ENCODE measurements at places on chromosomes 3 and 15.

DNA sequence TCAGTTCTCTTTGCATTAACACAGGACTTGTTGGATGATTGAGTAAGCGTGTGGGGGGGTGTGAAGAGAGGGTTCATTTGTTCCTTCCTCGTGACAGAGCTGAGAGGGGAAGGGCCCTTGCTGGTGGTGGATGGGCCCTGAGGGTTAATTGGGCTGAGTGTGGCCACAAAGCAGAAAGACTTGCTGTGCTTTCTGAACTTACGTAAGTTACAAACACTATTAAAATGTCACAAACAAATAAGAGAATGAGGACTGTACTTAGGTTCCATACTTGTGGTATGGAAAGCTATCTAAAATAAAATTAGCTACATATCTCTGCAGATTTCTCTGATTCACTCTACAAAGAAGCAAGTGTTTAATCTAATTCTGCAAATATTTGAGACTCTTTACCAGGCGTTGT, 231.3 kb downstream of the LPP start:
- no peak for DNase-seq

- no peak for DNase-seq
These were observed 130.0 kb downstream of the DMXL2 start for GRCh38 chr15:51492528-51492927.

DNA sequence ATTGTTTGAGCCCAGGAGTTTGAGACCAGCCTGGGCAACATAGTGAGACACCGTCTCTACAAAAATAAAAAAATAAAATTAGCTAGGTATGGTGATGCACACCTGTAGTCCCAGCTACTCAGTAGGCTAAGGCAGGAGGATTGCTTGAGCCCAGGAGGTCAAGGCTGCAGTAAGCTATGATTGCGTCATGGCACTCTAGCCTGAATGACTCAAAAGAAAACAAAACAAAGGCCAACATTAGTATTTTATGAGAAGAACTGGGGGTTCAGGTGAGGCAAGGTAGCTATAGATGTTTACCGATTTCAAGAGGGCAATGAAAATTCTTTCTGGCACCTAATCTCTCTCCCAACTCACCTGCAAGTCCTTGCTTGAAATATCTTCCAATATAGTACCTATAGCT, 77.2 kb downstream of the GREM1 start:
- DNase-seq = no peak

DNA sequence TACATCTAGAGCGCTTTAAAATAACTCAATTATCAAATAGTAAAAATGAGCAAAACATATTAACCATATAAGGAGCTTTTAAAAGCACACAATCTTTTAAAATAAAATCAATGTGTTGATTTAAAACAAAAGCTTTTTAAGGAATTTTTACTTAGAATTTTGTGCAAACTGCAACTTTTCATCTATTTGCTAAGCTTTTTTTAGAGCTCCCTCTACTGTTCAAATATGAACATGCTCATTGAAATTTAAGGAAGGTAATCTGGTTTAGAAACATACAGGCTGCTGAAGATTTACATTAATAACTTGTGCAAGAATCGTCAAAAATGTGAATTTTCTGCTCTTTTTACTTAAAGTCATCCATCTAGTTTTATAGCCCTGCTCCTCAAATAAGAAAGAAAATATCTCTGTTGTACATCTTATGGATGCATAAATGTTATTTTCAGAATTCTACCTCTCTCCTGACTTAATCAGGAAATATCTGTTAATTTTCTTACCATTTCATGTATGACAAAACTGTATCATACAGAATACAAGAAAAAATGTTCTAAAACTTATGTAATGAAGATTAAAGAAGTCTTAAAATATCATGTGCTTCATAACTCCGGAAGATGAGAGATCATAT, 469.4 kb upstream of the ROBO2 start:
- DNase-seq = no peak

DNA sequence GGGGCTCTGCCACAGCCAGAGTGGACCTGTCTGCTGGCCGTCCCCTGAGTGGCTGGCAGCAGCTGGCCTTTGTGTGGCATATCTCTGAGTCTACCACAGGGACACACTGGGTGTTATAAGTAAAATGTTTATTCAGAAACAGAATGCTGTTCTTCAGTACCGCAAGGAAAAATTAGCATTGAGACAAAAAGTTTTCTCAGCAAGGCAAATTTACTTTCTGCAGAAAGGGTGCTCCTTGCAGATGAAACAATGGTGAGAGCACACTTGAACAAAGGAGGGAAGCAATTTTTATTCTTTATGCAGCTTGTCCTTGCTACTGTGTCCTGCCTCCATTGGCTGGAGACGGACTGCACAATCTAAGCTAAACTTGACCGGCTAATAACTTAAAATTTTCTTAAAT, 4.0 kb downstream of the TMEM89 start:
- DNase-seq = no peak

DNA sequence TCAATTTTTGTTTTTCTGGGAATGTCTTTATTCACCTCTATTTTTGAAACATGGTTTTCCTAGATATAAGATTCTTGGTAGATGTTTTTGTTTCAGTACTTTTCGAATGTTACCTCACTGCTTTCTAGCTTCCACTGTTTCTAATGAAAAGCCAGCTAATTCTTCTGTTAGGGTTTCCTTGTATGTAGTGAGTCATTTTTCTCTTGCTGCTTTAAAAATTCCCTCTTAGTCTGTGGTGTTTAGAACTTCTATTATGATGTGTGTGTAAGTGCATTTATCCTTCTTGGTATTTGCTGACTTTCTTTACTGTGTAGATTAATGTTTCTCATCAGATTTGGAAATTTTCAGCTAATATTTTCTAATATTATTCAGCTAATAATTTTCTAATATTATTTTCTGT, 151.1 kb upstream of the OSTN start:
- no peak for DNase-seq

DNA sequence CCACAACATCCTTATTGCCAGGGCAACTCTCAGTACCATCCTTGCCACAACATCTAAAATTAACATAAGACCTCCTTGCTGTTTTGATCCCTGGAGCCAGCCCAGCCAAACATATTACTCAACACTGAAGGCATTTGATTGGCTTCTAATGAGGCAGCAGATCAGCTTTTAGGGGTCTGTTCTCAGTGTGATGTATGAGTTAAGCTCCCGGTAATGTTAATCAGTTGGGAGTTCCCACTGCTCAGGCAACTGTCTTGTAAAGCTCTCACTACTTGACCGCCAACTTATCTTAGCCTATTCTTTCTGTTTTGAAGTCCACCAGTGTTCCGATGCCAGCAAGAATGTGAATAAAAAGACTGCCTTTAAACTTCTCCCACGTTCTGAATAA, 158.9 kb downstream of the FOXB1 start:
- no peak for DNase-seq

DNA sequence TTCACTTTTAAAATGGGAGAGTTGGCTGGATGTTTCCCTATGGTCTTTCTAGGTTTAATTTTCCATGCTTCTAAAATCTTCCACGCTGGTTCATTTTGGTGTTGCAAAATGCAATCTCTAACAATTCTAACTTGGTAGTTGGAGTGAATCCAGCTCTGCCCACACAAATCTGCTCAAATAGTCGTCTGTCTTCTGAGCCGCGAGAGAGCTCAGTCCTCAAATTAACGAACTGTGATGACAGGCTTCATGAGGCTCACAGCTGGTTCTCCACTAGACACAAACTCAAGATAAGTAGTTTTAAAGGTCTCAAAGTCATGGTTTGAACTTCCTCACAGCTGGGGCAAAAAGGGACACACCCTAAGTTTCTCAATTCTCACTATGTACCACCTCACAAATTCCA, 178.6 kb upstream of the LYSMD4 start:
- DNase-seq = no peak

- DNase-seq = peak; percentile 24
These were observed 38.9 kb downstream of the RYK start for GRCh38 chr3:134211797-134212196.

GRCh38 chr3:115680803-115681345, 57.6 kb downstream of the GAP43 start:
- no peak for DNase-seq

- no peak for DNase-seq
These were observed at the start of gene GCNT3 for GRCh38 chr15:59611276-59612260. TSS of gene GCNT3 (plus strand) at chr15:59611783. CDS start at chr15:59618239, 6,456 bp downstream.

DNA sequence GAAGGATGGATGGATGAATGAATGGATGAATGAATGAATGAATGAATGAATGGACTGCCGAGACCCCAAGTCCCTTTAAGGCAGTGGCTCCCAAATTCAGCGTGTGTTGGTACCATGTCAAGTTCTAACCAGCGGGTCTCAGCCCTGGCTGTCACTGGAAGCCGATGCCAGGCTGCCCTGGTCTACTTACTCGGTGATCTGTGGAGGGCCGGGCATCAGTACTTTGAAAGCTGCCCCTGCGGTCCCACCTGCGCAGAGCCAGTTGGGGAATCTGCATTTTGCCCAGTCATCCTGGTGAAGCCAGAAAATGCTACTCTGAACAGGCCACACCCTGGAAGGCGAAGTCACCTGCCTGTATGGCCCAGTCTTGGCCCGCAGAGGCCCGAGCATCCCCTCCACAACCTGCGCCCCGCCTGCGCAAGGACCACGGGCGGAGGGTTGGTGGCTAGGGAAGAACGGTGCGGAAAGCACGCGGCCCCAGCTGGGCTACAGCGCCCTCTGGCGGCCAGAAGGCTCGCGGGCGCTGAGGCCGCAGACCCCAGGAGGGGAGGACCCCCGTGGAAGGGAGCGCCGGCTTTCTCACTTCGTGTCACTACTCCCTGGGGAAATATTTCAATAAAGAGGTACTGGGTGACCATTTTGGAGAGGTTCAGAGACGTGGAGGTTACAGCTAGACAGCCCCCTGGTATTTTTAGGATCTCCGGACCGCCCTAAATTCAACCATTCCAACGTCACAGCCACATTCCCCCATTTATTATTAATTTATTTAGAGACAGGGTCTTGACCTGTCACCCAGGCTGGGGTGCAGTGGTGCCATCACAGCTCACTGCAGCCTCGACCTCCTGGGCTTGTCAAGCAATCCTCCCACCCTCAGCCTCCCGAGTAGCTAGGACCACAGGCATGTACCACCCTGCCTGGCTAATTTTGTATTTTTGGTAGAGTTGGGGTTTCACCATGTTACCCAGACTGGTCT, 34.9 kb downstream of the PRKCD start:
- no peak for DNase-seq

DNA sequence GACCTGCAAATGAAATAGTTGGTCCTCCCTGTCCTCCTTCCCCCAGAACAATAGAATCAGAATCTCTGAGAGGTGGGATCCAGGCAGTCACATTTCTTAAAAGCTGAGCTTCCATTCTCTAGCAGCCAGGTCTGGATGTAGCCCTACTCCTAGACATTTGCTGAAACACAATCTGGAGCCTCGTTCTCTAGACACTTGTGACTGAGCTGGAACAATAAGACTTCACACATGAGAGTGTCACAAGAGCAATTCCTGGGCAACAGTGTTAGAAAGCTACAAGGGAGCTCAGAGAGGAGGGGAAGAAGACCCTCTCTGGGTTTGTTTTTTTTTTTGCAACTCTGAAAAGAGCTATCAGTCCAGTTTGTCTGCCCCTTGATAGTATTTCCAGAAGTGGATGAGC, 14.5 kb downstream of the CORO2B start:
- DNase-seq = no peak

DNA sequence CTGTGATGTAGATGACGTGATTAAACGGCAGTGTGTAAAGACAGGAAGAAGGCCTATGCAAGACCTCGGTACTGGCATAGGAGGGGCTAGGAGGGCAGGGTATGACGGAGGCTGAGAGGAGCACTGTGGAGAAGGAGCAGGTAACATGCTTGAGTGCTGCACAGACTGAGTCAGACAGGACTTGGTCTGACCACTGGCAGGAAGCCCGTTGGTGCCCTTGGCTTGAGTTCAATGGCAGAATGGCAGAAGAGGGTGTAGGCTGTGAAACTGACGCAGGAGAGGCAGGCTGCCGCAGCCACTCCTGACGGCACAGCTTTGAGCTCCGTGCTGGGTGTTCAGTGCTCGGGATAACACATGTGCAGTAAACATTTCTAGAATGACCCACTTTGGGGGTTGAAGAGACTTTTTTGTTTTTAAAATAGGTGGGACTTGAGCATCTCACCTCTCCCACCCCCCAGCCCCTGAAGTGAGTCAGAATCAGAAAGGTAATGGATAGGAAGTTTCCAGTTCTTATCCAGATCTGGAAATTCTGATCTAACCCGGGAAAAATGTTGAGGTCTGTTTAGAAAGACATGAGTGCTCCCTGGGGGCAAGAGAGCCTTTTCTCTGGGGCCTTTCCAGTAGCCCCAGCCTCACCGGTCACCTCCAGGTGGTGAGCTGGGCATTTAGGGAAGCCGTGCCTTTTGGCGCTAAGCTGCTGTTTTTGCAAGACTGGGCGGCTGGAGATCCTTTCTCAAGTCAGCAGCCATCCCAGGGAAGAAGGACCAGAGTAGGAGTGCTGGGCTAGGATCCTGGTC, 126.4 kb downstream of the RPLP1 start:
- DNase-seq = no peak

- DNase-seq = no peak
These were observed 193.5 kb downstream of the FOXP1 start for GRCh38 chr3:71389911-71390573.

- DNase-seq = no peak
These were observed 463.2 kb upstream of the AGTR1 start for GRCh38 chr3:148234536-148234935.

- DNase-seq = no peak
These were observed 2.1 kb downstream of the LDHAL6B start for GRCh38 chr15:59208613-59209249.

- no peak for DNase-seq
These were observed 138.9 kb upstream of the RORA start for GRCh38 chr15:61367953-61368352.

- DNase-seq = no peak
These were observed 67.1 kb downstream of the TOP2B start for GRCh38 chr3:25597535-25598101.

DNA sequence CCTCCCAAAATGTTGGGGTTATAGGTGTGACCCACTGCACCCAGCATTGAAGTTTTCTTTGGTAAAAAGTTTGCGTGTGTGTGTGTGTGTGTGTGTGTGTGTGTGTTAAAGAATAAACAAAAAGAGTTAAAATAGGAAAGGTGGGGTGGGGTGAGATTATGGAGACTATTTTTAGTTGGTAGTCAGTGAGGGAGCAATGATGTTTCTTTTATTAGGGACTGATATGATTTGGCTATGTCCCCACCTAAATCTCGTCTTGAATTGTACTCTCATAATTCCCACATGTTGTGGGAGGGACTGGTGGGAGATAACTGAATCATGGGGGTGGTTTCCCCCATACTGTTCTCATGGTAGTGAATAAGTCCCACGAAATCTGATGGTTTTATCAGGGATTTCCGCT, 92.2 kb downstream of the CGNL1 start:
- DNase-seq = no peak

- DNase-seq = no peak
These were observed 110.6 kb upstream of the NANOGP8 start for GRCh38 chr15:35195649-35196048.

- DNase-seq = no peak
These were observed 109.7 kb downstream of the OCA2 start for GRCh38 chr15:27989427-27989826.

DNA sequence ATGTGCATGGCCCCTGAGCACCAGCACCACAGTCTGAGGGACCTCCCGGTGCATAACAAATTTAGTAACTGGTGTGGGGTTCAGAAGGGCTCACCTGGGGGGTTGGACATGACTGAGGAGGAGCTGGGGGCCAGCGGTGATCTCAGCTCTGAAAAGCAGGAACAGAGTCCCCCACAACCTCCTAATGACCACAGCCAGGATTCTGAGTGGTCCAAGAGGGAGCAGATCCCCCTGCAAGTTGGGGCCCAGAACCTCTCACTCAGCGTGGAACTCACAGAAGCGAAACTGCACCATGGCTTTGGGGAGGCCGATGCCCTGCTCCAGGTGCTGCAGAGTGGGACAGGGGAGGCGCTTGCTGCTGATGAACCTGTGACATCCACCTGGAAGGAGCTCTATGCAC, 43.0 kb downstream of the CDAN1 start:
- no peak for DNase-seq

- no peak for DNase-seq
These were observed 5.0 kb upstream of the SKIC8 start for GRCh38 chr15:78304216-78305066.

Measured in NCI-H1694 treated with DMSO at 0.1 percent for 48 hours (cell line).